ENCODE measurements at places on chromosomes 16 and 17. TPM values are rescaled to one million over a fixed set of nuclear protein-coding genes. Genes with fewer than 3 reads are reported as not detected.

GRCh38 chr17:63106050-63106449, 140.0 kb downstream of the TANC2 start:
- H3K27ac ChIP-seq, result peak overlapping the region; percentile 8
- H3K4me1 ChIP-seq, result 0 out of 2 replicates have a peak, but pooled peaks cover 12% of the 10 kb centered on the region
- no peak overlapping the region for H3K4me3 ChIP-seq
- no peaks in the 10 kb centered on the region for H3K27me3 ChIP-seq

- peak overlapping the region; percentile 92 for H3K4me3 ChIP-seq
- DNase-seq, result peak; percentile 95
- peaks cover 13% of the 10 kb centered on the region for H3K36me3 ChIP-seq
- peak overlapping the region; percentile 96 for H3K27ac ChIP-seq
Measured at GRCh38 chr16:3364774-3365427, 9.2 kb downstream of the OR2C1 start.

GRCh38 chr16:86555704-86556075, 655 bp upstream of the MTHFSD start:
- peak overlapping the region; percentile 91 for H3K4me3 ChIP-seq
- H3K36me3 ChIP-seq, result peaks cover 13% of the 10 kb centered on the region
- peak overlapping the region; percentile 93 for H3K27ac ChIP-seq
- peaks cover 32% of the 10 kb centered on the region for H3K4me1 ChIP-seq

GRCh38 chr16:6517020-6517720, 815.5 kb upstream of the RBFOX1 start:
- H3K27ac ChIP-seq, result no peak overlapping the region
- no peak for DNase-seq
- H3K4me3 ChIP-seq, result no peak overlapping the region
- no peaks in the 10 kb centered on the region for H3K27me3 ChIP-seq

DNA sequence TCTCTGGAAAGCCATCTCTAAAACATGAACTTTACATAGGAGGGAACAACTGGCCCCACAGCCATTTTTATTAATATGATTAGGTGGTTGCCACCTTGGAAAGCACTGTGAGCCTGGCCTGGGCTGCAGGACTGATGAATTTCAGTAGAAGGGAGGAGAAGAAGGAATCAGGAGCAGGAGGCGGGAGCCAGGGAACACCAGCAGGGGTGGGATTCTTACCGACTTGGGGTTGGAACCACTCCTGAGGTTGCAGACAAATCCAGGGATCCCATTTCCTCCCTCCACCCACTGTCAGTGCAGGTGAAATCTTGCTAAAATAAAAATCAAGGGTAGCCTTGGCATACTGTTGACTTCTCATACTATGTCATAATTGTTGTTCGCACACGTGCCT, 16.9 kb upstream of the MAP3K14 start:
- no peak for DNase-seq
- H3K27me3 ChIP-seq, result peaks cover 5% of the 10 kb centered on the region
- H3K4me3 ChIP-seq, result no peak overlapping the region
- peaks cover 19% of the 10 kb centered on the region for H3K4me1 ChIP-seq
- no peaks in the 10 kb centered on the region for H3K36me3 ChIP-seq
- H3K27ac ChIP-seq, result no peak overlapping the region

DNA sequence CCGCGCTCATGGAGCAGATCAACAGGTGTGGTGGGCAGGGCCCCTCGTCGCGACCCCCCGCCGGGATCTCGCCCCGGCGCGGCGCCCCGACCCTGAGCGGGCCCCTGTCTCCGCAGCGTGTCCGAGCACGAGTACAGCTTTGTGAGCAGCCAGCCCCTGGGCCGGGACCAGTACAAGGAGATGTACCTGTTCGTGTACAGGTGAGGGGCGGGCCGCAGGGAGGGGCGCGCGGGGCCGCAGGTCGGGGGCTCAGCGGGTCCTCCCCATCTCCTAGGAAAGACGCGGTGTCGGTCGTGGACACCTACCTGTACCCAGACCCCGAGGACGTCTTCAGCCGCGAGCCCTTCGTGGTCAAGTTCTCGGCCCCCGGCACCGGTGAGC, 848 bp downstream of the DNASE1L2 start:
- peaks cover 4% of the 10 kb centered on the region for H3K36me3 ChIP-seq
- no peaks in the 10 kb centered on the region for H3K27me3 ChIP-seq
- no peak overlapping the region for H3K27ac ChIP-seq
- no peak for DNase-seq
- no peak overlapping the region for H3K4me3 ChIP-seq
- H3K4me1 ChIP-seq, result no peaks in the 10 kb centered on the region

DNA sequence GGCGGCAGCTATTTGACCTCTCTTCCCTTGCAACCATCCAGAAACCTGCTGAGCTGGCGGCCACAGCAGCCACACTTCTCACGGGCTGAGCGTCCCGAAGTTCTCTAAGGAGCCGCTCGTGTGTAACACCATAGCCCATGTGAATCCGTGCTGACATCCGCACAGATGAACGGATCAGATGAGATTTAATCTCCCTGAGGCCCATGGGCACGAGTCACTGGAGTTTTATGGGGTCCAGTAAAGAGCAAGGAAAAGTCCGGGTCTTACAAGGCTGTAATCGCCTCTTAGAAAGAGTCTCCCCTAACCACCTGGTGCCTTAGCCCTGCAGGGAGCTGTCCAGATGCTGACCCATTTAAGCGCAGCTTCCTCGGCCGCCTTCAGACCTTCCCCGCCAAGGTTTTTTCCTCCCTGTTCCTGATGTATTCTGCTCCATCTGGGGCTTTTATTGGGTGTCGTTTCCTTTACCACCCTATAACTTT, 5.5 kb upstream of the CACNG5 start:
- no peaks in the 10 kb centered on the region for H3K4me1 ChIP-seq
- peaks cover 15% of the 10 kb centered on the region for H3K27me3 ChIP-seq
- H3K27ac ChIP-seq, result no peak overlapping the region

GRCh38 chr17:28497931-28498330, 8.2 kb upstream of the FOXN1 start:
- H3K36me3 ChIP-seq, result no peaks in the 10 kb centered on the region
- no peak for DNase-seq
- peaks cover 40% of the 10 kb centered on the region for H3K27me3 ChIP-seq
- H3K4me1 ChIP-seq, result peaks cover 9% of the 10 kb centered on the region

- no peak overlapping the region for H3K4me3 ChIP-seq
- no peak overlapping the region for H3K27ac ChIP-seq
- H3K4me1 ChIP-seq, result peaks cover 28% of the 10 kb centered on the region
- peaks cover 2% of the 10 kb centered on the region for H3K27me3 ChIP-seq
- DNase-seq, result no peak
Measured at GRCh38 chr16:73124097-73124652, 76.2 kb upstream of the ZFHX3 start.

- peaks cover 2% of the 10 kb centered on the region for H3K27me3 ChIP-seq
- no peak overlapping the region for H3K4me3 ChIP-seq
- H3K27ac ChIP-seq, result 0 out of 2 replicates have a peak overlapping the region, but pooled peaks have one; percentile 4
- H3K4me1 ChIP-seq, result peaks cover 8% of the 10 kb centered on the region
- 0 out of 2 replicates have a peak, but pooled peaks cover 13% of the 10 kb centered on the region for H3K36me3 ChIP-seq
- peak; percentile 3 for DNase-seq
Measured at GRCh38 chr17:35645923-35646322, 58.8 kb downstream of the AP2B1 start.

DNA sequence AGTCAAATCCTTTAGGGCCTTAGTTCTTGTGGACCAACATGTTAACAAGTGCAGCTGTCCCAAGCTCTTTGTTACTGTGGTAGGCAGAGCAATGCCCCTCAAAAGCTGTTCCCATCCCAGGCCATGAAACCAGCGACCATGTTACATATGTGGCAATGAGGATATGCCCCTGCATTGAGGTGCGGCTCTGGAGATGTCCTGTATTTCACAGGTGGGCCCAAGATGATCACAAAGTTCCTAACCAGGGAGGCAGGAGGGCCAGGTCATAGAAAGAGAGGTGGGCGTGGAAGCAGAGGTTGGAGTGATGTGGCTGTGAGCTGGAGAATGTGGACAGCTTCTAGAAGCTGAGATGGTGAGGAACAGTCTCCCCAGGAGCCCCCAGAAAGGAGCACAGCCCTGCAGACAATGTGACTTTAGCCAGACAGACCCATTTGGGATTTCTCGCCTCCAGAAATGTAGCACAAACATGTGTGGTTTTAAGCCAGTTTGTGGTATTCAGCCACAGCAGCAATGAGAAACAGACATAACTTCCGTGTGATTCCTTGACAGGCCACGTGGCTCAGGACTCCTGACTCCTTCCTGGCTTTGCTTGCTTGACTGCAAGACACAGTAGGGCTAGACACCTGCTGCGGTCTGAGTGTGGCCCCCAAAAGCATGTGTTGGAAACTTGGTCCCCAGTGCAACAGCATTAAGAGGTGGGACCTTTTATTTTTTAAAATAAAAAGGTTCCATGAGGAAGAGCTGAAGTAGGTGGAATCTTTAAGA, 778.3 kb downstream of the KCNJ18 start:
- H3K36me3 ChIP-seq, result no peaks in the 10 kb centered on the region
- no peaks in the 10 kb centered on the region for H3K27me3 ChIP-seq
- H3K27ac ChIP-seq, result no peak overlapping the region
- no peak overlapping the region for H3K4me3 ChIP-seq

- no peak for DNase-seq
- H3K4me3 ChIP-seq, result no peak overlapping the region
- peaks cover 11% of the 10 kb centered on the region for H3K36me3 ChIP-seq
Measured at GRCh38 chr17:74008196-74008595, 195.3 kb upstream of the RPL38 start.

GRCh38 chr17:15261258-15261801, 3.8 kb downstream of the PMP22 start:
- peaks cover 18% of the 10 kb centered on the region for H3K36me3 ChIP-seq
- peaks cover 8% of the 10 kb centered on the region for H3K27me3 ChIP-seq
- DNase-seq, result peak; percentile 60

- peaks cover 17% of the 10 kb centered on the region for H3K4me1 ChIP-seq
- H3K36me3 ChIP-seq, result no peaks in the 10 kb centered on the region
- peak overlapping the region; percentile 87 for H3K4me3 ChIP-seq
- no peak overlapping the region for H3K27ac ChIP-seq
Measured at GRCh38 chr17:27457731-27458523, 1.7 kb downstream of the KSR1 start.

Gene CCL22
- total RNA-seq, result not detected

Gene GGT6
- not detected for total RNA-seq

Gene CDRT4
- 1.5 TPM for total RNA-seq

Gene ITGAD
- total RNA-seq, result not detected

GRCh38 chr16:29198731-29199521, 207.6 kb downstream of the NPIPB11 start:
- no peaks in the 10 kb centered on the region for H3K36me3 ChIP-seq
- H3K27me3 ChIP-seq, result no peaks in the 10 kb centered on the region
- peak overlapping the region; percentile 83 for H3K4me3 ChIP-seq
- DNase-seq, result no peak

Gene PMP22
- total RNA-seq, result 45.0 TPM

GRCh38 chr17:68397108-68397536, 60.2 kb downstream of the WIPI1 start:
- no peak for DNase-seq
- no peaks in the 10 kb centered on the region for H3K36me3 ChIP-seq
- peaks cover 24% of the 10 kb centered on the region for H3K4me1 ChIP-seq
- H3K27ac ChIP-seq, result no peak overlapping the region
- H3K4me3 ChIP-seq, result no peak overlapping the region

DNA sequence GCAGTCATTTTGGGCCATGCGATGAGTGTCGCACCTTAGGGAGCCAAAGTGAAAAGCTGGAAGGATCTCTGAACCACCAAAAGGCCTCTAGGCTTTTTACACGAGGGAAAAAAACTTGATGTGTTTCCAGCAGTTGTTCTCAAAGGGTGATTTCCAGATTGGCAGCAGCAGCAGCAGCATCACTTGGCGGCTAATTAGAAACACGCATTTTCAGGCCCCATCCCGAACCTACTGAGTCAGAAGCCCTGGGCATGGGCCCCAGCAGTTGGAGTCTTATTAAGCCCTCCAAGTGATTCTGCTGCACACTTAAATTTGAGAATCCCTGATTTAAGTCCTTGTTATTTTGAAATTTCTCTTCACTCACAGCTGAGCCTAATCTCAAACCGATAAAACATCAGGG, 25.3 kb upstream of the PYY start:
- H3K4me1 ChIP-seq, result no peaks in the 10 kb centered on the region
- no peak overlapping the region for H3K27ac ChIP-seq
- no peak overlapping the region for H3K4me3 ChIP-seq

Gene HOXB2
- not detected for total RNA-seq

Gene OR1A1
- not detected for total RNA-seq

Gene ABCC11
- 0.09 TPM for total RNA-seq

DNA sequence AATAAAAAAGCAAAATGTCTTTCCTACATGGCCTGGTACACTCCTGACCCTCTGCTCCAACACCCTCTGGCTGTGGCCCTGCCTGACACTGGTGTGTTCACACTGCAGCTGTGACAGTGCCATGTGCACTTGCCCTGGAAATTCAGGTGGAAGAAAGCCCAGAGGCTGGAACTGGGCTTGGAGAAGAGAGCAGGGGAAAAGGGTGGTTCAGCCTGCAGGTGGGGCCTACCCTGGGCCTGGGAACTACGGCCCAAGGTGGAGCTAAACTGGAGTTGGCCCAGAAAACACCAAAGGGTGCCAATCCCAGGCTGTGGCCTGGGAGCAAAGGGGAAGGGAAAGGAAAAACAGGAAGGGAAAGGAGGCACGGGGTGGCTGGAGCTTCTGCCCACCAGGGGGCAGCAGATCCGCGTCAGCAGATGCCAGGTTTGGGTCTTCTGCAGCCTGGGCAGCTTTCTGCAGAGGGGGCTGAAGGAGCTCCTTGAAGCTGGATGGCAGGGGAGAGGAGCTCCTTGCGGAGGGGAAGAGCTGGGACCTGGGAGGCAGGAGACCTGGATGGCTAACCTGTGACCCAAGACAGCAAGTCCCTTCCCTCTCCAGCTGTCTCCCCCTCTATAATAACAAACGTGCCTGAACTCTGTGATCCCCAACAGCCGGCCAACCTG, 15.4 kb upstream of the CTCF start:
- H3K27me3 ChIP-seq, result no peaks in the 10 kb centered on the region
- peaks cover 13% of the 10 kb centered on the region for H3K4me1 ChIP-seq
- H3K4me3 ChIP-seq, result no peak overlapping the region
- peak; percentile 44 for DNase-seq

DNA sequence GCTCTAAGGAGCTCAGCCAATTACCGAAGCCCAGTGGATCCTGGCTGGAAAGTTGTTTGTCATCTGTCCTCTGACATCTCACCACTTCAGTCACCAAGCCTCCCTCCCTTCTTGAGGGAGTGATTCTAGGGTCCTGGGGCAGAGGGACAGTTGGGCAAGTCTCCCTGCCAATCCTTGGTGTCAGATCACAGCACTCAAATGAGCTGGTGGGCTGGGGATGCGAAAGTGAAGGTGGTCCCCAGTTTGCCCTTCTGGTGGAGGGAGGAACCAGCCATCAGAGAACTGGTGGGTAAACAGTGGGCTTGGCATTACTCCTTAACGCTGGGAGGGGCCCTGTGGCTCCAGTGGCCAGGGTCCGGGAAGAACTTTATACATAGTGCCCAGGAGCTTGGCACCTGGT, 4.4 kb upstream of the CALB2 start:
- no peak for DNase-seq
- H3K36me3 ChIP-seq, result no peaks in the 10 kb centered on the region
- no peak overlapping the region for H3K27ac ChIP-seq
- H3K4me1 ChIP-seq, result 0 out of 2 replicates have a peak, but pooled peaks cover 5% of the 10 kb centered on the region

All from HFFc6 (cell line).